Activated effector memory CD4-positive, alpha-beta T cell treated with Interleukin-2 at 50 U/mL for 16 hours (primary cell): ENCODE measurements at places on chromosomes 5 and 9.

DNA sequence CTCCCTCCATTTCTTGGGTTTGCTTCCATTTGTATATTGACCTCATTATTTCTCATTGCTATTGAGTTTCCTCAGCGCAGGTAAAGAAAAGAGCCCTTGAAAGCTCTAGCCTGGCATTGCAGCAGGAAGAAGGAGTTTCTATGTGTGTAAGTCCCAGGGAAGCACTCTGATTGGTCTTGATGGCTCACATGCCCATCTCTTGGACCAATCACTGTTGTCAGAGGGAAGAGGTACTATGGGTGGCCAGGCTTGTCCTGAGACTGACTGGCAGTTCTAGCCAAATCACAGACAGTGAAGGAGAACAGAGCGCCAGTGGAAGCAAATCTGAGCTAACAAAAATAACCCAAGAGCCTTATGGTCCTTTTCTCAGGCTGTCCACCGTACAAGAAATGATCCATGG lies 219.0 kb downstream of the PAX5 start:
- DNase-seq = no peak

DNA sequence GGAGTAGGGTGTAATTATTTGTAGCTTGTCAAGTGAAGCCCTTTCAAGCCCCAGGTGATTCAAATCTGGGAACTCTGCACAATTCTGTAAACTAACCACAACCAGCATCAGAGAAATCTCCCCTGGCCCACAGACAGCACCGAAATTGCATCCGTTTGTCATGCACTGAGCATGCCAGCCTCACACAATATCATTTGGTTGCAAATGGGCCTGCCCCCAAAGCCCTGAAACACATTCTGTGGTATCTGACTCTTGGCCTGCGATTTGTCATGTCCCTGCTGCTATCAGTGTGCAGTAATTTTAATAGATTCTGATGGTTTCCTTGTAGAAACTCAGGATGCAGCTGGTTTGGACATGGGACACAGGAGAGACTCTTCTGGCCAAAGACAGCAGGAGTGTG lies 35.3 kb downstream of the SNX24 start:
- no peak for DNase-seq

- no peak for DNase-seq
These were observed 532.9 kb downstream of the ANXA1 start for GRCh38 chr9:73684601-73685000.

DNA sequence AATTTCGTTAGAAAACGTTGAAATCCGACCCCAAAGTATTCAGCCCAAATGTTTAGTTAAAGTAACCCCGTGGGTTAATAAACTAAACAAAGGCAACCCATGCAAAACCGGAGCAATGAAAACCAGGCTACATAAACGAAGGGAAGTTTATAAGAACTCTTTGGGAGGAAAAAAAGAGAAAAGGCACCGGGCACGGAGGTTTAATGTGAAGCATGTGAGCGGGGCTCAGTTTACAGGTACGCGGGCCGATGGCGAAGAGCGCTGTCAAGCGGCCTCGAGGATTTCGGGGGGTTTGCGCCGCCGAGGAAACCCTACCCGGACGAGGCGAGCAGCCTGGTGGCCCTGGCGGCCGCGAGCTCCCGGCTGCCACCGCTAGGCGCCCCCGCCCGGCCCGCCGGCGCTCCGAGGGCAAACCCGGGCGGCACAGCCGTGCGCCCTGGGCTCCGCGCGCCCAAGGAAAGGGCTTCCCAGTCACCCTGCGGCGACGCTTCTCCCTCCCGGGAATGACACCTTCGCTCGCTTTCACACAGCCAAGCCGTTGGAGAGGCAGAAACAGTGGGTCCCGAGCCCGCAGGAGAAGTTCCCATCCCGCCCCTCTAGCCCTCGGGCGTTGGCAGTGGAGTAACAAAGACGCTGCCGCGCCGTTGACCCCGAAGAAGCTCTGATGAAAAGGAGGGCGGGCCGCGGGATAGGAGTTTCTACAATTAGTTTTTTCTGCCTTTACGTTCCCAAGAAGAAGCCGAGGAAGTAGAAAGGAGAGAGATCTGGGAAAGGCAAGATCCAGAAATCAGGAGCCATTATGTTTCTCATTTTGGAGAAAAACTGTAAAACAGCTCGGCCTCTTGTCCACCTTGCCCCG lies 126.0 kb downstream of the TMEM174 start:
- DNase-seq = no peak

- DNase-seq = no peak
These were observed 221.5 kb upstream of the HAPLN1 start for GRCh38 chr5:83942155-83942554.
